ENCODE measurements at places on chromosomes 7 and 10.

GRCh38 chr7:21480693-21481403 is 53.0 kb downstream of the SP4 start:
- no peak for DNase-seq

- DNase-seq, result no peak
These were observed 182.6 kb downstream of the SEMA3E start for GRCh38 chr7:83466187-83466923.

DNA sequence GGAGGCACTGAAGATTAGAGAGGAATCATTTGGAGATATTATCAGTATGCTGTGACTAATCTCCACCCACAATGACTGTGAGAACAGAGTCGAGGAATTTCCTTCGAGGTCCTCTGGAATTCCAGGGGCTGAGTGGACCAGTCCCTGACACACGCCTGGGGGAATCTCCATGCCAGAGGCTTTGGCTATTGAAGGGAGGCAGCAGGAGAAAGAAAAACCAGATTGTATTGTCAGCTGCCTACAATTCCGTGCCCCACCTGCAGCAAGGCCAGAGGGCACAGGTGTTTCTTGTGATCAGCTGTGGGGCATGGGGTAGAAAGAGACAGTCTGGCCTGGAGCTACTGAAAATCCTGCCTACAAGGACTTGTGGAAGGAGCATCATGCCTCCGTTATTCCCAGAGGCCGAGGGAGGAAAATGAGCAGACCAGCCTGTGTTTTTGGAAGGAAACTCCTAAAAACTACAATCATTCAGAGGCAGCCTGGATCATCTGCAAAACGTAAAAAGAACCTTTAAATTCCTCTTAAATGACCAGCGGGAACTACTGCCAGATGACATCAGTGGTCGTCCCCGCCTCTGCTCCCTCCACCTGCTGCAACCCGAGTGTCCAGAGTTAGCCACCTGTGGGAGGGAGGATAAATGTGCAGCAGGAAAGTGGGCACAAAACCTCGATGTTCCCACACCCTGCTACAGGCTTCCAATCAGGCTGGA is 25.4 kb upstream of the ANK3 start:
- no peak for DNase-seq

DNA sequence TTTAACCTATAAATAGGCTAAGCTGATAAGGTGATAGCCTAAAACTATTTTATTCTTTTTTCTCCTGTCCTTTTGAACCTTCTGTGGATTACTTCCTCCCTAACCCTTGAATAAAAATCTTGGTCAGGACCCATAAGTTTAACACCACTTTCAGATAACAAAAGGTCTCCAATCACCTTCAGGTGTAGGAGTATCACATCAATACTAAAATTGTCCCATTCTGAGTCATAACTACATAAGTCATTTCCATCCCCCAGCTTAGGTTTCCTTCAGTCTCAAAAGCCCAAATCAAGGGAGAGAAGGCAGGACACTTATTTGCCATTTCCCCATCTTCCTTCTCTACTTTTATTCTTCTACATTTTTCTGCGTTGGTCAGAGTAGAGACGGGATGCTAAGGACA is 56.9 kb upstream of the WNT16 start:
- DNase-seq, result no peak

DNA sequence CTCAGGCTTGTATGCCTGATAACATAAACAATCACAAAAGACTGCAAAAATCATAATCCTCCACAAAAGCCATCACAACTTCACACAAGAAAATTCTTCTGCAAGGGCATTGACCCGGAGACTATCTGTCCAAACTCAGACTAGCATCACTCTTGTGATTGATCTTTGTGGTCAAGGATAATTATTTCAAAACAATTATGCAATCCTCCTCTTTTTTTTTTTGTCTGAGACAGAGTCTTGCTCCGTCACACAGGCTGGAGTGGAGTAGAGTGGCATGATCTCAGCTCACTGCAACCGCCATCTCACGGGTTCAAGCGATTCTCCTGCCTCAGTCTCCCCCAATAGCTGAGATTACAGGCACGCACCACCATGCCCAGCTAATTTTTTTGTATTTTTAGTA is 22.2 kb downstream of the CDNF start:
- DNase-seq, result no peak

- no peak for DNase-seq
These were observed 1.5 kb downstream of the KMT2E start for GRCh38 chr7:105015390-105015965.

GRCh38 chr10:115830265-115830970 is 442.6 kb downstream of the GFRA1 start:
- DNase-seq, result no peak

DNA sequence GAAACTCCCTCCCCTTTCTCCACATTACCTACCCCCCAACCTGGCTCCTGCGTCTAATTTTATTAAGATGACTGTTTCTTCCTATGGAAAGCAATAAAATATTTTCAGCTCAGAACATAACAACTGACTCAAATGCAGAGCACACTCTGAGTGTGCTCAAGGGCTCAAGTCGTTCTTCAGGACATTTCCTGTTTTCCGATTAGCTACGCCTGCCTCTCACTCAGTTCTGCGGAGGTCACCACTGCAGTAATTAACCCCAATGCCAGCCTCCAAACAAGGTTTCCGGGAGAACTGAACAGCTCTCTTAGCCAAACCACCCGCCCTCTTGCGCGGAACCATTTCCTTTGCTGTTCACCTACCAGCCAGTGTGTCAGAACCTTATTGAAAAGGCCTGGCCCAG is 19.3 kb downstream of the MYOF start:
- DNase-seq, result no peak

DNA sequence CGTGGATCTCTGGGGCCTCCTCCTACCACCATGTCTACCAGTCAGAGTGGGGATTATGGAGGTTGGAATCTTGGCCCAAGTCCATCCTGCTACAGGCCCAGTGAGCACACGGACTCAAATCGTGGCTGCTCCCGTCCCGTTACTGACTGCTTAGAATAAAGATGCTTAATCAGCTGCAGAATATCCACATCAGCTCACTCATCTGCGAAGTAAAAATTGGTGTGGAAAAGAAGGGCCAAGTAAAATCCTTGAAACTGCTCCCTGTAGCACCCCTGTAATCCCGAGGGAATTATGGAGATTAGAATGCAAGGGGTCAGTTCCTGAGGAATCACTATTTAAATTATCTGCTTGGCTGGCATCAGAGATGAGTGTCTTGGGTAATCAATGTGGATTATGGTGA is 13.0 kb upstream of the HTR5A start:
- no peak for DNase-seq

DNA sequence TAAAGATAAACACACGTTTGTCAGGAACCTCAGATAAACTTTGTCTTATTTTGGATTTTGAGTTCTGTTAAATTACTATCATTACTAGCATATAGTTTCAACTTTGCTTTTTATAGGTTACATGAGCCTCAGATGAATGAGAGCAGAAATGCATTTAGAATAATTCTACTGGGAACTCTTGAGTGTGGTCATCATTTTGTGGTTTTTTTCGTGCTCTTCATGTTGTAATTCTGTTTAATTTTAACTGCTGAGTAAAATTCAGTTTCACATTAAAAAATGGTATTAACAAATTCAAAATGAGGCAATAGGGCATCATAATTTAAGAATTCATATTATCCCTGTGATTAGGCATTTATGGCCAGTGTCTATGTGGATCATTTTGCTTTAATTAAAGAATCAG is 72.9 kb downstream of the GNAI1 start:
- DNase-seq, result no peak

DNA sequence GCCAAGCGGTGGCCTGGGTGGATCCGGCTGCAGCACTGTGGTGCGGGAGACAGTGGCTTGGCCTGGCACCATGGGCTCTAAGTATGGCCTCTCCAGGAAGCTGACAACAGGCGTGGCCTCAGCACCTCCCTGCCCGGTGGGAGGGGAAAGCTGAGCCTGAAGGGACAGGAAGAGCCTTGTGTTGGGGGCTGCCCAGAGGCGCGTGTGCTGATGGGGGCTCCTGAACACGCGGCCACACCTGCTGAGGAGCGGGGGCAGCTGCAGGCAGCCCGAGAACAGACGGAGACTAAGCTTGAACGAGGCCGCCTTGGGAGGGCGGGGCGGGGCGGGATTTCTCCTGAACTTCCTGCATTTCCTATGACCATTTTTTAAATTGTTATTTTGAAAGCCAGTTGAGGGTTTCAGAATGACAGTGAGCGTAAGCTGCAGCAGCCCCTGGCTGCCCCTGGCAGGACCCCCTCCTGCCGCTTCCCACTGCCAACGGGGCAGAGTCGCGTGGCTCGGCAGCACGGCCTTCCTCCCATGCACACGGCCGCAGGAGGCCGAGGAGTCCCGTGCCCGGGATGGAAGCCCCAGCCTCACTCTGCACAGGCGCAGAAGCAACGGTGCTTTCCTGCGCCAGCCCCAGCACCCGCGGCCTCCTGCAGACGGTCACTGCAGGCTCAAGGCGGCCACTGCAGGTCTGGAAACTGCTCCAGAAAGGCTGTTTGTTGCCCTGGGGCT is 43.2 kb downstream of the DPYSL4 start:
- no peak for DNase-seq

DNA sequence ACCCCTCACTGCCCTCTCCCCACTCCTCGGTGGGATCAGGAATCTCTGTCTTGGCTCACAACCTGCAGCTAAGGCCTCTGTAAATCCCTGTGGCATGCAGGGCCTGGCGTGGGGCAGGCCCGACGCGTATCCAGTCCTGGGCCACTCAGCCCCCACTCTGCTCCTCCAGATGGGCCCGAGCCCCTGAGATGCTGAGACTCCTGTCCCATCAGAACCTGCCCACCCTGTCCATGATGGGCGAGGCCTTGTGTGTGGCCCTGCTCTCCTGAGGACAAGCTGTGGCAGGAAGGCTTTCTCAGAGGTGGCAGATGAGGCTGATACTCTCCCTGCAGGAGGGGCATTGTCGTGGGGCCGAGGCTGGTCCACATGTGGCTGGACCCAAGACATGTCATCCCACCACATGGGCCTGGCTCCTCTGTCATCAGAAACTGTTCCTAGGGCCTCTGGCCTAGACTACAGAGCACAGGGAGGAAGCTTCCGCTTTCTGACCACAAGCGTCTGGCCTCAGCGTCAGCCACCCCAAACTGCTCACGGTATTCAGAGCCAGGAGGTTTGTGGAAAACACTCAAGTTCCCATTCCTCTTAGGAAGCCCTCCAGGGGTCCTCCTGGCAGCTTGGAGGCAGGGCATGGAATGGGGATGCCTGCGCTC is 6.0 kb downstream of the ALOX5 start:
- DNase-seq, result no peak

GRCh38 chr7:116797612-116798011 is 64.8 kb upstream of the CAPZA2 start:
- no peak for DNase-seq

- no peak for DNase-seq
These were observed 65.4 kb downstream of the TCERG1L start for GRCh38 chr10:131246089-131246488.

DNA sequence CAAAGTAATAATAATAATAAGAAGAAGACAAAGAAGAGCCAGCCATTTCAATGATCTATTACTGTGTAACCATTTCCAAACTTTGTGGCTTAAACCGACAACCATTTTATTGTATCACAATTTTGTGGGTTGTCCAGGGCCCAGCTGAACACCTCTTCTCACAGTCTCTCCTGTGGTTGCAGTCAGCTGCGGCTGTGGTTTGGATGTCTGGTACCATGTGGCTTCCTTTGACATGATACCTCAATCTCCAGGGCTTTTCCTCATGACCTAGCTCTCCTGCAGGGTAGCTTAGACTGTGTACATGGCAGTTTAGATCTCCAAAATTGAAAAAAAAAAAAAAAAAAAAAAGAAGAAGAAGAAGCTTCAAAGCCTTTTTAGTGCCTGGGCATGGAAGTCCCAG is 72.6 kb upstream of the NFKB2 start:
- DNase-seq, result peak; percentile 7
